ENCODE measurements at places on chromosomes 6 and 20.

GRCh38 chr20:17417225-17417624 is 114.0 kb downstream of the BFSP1 start:
- DNase-seq = no peak

DNA sequence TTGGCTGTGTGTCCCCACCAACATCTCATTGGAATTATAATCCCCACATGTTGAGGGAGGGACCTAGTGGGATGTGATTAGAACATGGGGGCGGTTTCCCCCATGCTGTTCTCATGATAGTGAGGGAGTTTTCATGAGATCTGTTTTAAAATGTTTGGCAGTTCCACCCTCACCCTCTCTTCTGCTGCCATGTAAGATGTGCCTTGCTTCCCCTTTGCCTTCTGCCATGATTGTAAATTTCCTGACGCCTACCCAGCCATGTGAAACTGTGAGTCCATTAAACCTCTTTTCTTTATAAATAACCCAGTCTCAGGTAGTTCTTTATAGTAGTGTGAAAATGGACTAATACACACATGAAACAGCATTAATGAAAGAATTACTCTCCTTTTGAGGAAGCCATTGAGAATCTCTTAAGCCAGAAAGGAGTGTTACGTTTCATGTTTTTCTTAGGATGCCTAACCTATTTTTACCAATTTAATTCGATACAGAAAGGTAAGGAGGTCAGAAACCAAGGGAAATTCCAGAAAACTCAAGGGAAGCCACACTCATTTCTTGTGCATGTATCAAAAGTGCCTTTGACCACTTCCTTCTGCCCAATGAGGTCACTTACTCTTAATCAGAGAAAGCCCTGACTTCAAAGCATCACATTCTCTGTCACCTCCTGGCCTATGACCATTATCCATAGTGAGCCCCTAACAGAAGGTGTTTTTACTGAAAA is 24.7 kb upstream of the HINT3 start:
- peak; percentile 26 for DNase-seq

DNA sequence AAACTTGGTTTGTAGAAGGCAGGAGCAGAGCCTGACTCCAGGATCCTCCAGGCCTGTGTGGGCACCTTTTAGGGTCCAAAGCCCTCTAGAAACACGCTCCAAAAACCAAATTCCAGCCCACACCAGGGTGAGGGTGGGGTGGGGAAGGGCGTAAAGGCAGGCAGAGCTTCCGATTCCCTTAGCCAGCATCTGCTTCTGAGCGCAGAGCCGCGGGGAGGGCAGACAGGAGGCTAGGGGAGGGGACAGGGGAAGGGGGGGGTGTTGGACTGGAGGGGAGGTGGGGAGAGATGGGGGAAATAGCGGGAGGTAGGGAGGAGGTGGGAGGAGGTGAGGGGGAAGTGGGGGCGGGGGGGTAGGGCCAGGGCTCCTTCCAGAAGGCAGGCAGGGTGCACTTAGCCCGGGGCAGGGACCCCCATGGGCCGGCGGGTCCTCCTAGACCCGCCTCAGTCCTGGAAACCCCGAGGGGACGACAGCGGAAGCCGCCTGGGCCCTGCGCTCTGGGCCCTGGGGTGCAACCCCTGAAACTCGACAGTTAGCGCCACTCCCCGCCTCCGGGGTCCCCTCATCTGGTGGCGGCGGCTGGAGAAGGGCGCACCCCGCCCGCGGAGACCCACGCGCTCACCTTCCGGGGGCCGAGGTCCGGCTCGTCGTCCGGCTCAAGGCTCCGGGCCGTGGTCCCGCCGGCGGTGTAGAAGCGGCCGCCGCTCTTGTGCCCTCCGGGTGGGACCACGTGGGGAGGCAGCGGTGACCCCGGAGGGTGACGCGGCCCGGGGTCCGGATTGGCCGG is 22.0 kb upstream of the FRMD1 start:
- DNase-seq = no peak

- peak; percentile 40 for DNase-seq
Measured at GRCh38 chr6:143449714-143450452, 612 bp downstream of the ADAT2 start.

- DNase-seq = no peak
Measured at GRCh38 chr6:158852312-158853071, 33.3 kb upstream of the EZR start.

DNA sequence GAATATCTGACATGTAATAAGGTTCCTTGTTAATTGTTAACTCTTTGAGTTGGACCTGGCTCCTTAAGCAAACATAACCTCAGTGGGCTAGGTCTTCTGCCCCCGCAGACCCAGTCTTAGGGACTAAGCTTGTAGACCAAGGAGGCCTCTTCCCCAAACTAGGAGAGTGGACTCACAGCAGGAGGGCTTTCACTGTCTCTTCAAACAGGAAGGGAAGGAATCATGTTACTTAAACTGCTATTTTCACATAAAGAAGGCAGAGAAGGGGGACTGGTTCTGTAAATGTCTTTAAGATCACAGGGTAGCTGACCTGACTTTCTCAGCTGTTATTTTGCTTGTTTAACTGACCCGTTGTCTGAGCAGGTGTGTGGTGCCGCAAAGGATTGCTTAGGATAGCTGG is 34.9 kb upstream of the PRDM1 start:
- DNase-seq = no peak

DNA sequence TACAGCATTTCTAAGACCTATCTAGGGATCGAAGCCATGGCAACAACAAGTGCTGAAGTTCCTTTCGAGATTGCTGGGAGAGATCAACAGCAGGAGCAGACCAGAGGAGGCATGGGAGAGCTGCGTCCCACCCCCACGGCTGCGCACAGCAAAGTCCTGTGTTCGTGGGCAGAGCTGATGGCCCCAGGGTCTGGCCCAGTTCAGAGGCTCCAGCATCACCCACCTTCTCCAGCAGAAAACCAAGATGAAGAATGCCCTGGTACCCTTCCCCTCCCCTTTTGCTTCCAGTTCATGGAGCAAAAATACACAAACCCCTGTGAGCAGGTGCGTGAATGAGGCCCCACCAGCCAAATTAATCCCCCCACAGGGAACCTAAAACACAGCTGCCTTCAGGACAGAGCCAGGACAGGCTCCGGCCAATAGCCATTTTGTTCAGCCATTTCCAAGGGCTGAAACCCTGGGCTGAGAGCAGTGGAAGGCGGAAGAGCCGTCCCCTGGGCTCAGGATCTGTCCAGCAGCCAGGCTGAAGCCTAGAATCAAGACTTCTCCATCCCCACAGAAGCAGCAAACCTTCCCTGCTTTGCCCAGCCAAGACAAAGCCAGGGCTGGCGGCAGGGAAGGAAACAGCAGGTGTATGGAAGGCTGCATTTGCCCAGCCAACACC is 102.8 kb downstream of the PREX1 start:
- DNase-seq = no peak

- no peak for DNase-seq
Measured at GRCh38 chr6:136334853-136335252, 45.2 kb upstream of the BCLAF1 start.

GRCh38 chr6:121695329-121695728 is 259.9 kb downstream of the GJA1 start:
- peak; percentile 17 for DNase-seq

DNA sequence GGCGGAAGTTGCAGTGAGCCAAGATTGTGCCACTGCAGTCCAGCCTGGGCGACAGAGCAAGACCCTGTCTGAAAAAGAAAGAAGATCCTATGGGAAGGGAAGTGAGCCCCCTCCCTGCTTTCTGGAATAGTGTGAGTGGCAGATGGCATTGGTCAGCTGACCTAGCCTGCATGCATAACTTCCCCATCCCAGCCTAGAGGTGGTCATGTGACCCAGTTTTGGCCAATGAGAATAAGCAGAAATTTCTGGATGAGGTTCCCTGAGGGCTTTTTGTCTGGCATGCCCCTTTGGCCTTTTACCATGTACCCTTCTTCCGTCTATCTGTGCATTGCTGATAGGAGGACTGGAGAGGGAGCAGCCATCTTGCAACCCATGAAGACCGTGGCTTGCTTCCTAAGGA is 269.3 kb downstream of the NRN1 start:
- no peak for DNase-seq

DNA sequence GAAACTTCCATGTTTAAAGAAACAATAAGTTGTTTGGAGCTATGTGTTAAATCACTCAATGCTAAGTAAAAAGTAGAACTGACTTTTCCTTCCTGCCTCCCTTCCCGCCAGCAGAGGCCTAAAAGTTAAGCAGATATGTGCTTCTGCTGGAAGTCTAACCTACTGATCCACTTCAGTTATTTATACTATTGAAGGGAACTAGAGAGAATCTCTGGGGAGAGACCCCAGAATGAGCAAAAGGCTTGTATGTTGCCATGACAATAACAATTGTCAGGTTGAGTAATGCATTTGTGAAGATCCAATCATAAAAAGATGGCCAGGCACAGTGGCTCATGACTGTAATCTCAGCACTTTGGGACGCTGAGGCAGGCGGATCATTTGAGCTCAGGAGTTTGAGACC is 24.7 kb downstream of the MGME1 start:
- DNase-seq = no peak

- DNase-seq = peak; percentile 82
Measured at GRCh38 chr6:166588691-166589336, 2.3 kb upstream of the RAMACL start.

DNA sequence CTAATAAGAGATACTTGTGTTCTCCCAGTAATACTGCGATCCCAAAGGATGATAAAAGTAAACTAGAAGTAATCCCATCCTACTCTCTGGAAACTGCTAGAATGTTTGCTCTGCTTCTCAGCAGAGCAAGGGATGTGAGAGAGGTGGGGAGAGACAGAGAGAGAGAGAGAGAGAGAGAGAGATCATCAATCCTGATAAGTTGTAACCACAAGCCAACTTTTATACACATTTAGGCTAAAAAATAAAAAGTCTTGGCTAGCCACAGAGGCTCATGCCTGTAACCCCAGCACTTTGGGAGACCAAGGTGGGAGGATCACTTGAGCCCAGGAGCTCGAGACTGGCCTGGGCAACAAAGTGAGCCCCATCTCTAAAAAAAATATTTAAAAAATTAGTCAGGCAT is 16.0 kb upstream of the TRIM38 start:
- no peak for DNase-seq

GRCh38 chr6:169915769-169916550 is 164.5 kb downstream of the ERMARD start:
- no peak for DNase-seq

DNA sequence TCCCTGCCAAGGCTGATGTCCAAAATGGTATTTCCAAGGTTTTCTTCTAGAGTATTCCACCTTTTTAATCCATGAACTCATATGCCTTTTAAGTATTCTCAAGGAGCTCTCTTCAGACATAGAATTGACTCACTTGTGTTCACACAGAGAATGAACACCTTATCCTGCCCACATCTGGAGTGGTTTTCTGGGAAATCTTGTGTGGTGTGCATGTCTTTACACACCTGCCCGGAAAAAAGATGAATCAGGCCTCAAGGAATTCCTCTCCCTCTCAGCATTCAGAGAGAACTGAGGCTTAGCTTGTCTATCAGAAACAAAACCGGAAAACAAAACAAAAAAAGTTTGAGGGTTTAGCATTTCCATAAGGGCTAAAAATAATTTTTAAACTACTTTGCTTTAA is 148.8 kb downstream of the TFAP2A start:
- no peak for DNase-seq

- no peak for DNase-seq
Measured at GRCh38 chr20:57610261-57610952, 9.8 kb downstream of the ZBP1 start.
